ENCODE measurements at places on chromosomes 7 and 10.

- DNase-seq = no peak
Measured at GRCh38 chr10:2917926-2918325, 149.4 kb upstream of the PFKP start.

DNA sequence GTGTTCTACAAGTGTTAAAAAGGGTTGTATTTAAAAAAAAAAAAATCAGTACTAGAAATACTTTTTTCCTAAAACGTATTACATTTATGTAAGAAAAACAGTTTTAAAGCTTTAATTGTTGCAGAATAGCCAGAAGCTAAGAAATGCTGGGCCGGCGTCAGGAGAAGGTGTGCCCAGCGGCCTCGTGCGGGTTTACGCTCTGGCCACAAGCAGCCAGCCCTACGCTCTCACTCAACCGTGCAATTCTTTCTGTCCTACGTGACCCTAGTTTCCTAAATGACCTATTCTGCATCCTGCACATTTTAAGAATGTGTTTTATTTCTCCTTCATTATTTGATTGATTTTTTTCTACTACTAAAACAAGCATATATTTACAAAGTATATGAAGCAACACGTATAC lies 279.7 kb upstream of the KLF14 start:
- no peak for DNase-seq

DNA sequence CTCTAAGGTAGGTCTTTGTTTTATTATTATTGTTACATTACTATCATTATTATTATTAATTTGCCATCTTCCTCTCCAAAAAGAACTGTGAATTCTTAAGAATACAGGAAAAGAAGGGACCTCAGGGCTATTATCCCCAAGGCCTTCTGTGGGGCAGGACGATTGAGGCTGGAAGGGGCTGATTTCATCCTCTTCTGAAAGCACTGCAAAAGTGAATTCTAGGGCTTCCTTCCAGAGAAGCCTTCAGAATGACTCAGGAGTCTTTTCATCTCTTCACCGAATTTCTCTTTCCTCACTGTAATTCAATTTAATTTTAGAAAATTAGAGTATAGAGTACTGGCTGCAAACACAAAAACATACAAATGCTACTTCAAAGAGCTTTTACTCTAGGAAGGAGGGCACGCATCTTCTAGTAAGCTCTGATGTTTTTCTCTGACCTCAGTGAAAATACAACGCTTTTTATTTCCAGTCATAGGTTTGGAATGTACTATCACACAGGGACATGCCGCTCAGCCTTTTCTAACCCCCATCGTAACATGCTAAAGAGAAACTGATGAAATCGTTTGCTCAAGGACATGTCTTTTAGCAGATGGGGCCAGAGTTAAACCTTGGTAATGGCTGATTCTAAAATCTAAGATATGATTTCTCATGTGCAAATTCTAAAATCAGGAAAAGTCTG lies 280.2 kb upstream of the PITRM1 start:
- DNase-seq = no peak

DNA sequence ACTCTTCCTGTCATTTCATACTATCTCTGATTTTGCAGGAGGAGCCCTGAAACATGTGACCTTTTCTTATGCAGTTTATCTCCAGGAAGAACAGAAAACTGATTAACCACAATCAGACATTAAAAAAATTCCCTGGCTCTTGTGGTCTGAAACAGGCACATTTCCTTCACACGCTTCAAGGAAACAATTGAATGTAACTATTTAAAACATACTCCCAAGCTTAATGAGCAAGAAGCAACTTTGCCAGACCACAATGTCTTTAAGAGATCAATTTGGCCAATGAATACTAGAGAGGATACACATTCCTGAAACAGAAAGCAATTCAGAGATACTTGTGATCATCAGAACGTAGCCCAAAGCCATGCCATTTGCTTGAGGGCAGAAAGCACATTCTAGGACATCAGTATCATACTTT lies 65.8 kb downstream of the PIP4K2A start:
- DNase-seq = no peak

- peak; percentile 14 for DNase-seq
Measured at GRCh38 chr7:80098795-80099194, 35.8 kb upstream of the GNAI1 start.

DNA sequence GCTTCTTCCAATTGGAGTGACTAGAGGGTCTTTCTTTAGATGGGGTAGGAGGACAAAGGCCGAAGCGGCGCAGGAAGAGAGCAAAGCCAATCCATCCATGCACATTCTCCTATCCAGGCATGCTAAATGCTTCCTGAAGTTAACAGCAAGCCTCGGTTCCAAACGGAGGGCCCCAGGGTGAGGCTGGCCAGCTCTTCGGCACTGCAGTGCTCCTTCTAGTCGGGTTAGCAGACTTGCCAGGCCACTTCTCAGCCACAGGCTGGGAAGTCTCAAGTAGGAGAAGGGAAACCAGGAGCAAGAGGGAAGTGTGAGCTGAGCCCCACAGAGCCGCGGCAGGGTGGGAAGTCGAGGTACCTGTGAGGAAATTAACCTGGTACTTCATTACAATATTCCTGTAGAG lies 253.8 kb upstream of the INHBA start:
- no peak for DNase-seq

DNA sequence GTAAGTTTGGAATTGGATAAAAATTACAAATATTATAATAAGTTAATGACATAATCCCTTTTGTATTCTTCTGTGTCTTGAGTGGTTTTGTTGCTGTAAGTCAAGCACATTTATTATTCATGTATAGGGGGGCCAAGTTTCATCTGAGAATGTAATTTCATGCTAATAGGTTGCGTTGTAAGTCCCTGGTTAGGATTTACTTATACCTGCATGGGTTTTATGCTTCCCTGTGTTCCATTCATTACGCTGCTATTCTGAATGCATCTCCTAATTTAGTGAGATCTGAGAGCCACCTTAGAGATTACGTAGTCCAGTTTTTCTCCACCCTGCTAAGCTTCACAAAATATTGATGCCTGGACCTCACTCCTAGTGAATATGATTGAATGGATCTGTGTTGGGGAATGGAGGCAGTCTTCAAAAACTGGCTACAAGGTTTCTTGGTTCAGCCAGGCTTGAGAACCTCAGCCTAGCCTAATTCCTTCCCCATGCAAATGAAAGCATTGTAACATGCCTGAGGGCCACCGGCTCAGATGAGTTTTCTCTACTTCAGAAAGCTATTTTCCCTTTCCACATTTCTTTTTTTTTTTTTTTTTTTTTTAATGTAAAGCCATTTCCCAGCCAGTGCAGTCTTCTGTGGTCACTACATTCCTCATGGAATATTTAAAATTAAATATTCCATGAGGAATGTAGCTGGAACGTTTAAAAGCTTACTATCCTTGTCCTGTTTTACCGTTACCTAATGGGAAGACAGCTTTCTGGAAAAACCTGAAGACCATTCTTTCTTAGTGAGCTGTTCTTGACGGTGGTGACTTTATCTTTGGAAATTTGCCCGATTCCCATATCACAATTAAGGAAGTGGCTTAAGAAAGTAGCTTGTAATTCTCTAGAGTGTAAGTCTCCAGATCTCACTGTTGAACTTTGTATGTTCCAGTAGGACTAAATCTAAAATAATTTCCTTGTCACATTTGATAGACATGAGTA lies 16.0 kb downstream of the PAPSS2 start:
- no peak for DNase-seq

GRCh38 chr7:120738816-120739215 lies 119.1 kb downstream of the TSPAN12 start:
- DNase-seq = no peak

GRCh38 chr7:154873500-154874121 lies 129.3 kb downstream of the PAXIP1 start:
- no peak for DNase-seq

- no peak for DNase-seq
Measured at GRCh38 chr10:86752311-86752710, 4.1 kb upstream of the BMPR1A start.

- DNase-seq = no peak
Measured at GRCh38 chr10:79065091-79065551, 3.6 kb upstream of the ZMIZ1 start.

GRCh38 chr7:154372011-154372601 lies 319.9 kb downstream of the DPP6 start:
- peak; percentile 71 for DNase-seq

DNA sequence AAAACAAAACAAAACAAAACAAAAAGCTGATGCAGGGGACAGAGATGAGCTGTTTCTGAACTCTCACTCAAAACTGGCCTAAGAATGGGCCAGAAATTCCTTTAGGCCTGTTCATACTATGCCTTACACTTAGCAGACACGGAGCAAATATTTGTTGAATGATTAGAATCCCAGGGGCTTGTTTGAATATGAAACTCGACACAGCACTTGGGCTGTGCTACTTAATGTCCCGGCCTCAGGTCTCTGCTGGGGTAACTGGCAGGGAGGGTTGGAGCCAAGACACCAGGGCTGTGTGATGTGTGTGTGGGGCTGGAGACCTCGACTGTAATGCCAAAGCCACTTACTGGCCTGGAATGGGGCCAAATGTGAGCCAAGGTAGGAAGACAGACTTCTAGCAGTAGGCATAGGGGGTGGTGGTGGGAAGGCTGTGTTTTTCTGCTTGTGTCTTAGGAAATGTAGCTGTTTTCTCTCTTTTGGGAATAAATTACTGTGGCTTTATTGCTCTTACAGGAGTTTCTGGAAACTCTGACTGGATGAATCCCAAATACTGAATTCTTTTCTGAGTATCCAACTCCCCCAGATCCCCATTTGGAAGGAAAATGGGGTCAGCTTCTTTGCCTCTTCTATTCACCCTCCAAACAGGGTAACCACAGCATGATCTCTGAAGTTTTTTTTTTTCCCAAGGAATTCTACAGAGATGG lies 66.7 kb downstream of the EMX2 start:
- no peak for DNase-seq

DNA sequence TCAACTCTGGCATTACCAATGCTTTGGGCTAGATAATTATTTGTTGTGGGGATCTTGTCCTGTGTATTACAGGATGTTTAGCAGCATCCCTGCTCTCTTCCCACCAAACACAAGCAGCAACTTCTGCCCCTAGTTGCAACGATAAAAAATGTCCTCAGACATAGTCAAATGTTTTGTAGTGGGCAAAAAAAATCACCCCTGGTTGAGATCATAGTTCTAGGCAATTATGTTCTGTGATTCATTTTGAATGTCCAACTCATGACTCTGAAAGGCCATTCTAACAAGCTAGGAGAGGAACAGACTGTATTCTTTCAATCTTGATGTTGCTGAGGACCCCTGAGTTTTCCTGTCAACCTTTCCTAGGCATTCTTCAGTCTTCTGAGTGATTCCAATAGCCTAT lies 79.5 kb downstream of the RTKN2 start:
- no peak for DNase-seq

DNA sequence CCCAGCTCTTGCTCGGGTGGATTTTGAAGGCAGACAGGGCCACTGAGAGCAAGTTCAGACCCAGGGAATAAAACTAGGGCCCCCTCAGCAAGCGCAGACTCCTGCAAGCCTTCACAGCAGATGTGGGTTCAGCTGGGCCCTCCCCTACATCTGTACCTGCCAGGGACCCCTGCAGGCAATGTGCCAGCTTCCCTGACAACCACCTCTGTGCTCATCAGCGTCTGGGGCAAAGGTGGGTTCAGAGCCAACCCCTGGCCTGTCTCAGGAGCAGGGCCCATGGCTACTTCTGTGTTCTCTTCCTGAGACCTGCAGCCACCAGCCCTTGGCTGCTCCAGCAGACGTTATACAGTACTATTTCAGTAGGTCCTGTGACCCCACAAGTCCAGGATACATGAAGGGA lies 189.5 kb downstream of the DIP2C start:
- DNase-seq = no peak

- DNase-seq = no peak
Measured at GRCh38 chr7:148633761-148634160, 43.2 kb downstream of the C7orf33 start.

DNA sequence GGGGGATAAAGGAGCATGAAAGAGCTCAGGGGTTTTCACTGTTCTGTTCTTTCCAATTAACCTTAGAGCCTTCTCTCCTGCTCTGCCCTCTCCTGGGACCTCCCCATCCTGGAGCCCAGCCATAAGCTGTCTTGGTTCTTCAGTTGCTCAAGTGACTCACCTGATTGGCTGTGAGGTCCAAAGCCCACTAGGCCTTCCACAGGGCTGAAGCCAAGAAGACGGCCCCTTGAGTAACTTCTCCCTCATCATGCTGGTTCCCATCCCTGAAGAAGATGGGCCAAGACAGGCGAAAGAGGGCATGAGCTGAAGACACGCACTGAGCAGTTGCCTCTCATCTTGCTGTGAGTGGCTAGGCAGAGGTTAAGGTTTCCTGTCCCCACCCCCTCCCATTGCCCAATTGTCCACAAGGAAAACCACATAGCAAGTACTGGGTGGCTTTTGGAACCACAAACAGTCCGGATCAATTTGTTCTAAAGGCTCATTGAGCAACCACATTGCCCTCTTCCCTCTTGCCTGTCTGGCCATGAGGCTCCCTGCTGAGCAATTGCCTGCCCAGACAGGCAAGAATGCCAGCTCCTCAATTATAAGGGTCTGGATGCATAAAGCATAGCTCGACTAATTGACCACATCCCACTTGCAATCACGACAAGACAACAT lies 43.9 kb upstream of the GPAM start:
- DNase-seq = no peak

DNA sequence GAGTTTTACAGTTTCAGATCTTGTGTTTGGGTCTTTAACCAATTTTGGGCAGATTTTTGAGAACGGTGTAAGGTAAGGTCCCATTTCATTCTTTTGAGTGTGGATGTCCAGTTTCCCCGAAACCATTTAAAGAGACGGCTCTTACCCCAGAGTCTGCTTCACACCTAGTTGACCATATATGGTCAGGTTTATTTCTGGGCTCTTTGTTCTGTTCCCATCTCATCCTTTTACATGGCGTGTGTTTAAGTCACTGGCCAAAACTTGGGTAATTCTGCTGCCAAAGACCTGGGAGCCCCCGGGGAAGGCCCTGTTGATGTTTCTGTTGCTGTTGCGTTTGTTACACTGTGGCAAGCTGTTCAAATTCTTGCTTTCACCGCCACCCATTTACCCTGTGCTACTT lies 120.1 kb downstream of the PTPRN2 start:
- no peak for DNase-seq

GRCh38 chr10:51327432-51327831 lies 253.1 kb downstream of the PRKG1 start:
- no peak for DNase-seq

DNA sequence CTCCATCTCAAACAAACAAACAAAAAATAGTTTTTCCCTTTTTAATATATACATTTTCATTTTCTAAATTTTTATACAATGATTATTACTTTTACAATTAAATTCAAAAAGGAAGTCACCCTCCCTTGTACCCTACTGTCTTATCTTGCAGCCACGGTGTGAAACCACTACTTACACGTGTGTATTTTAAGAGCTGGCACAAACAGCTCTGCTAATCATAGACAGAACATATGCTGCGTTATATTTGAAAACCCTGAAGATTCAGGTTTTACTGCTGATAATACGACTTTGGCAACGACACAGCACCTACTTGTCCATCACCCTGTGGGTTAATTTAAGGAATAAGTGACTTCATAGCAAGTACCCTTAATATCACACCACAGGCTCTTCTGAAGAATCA lies 991 bp downstream of the ANKRD61 start:
- no peak for DNase-seq

DNA sequence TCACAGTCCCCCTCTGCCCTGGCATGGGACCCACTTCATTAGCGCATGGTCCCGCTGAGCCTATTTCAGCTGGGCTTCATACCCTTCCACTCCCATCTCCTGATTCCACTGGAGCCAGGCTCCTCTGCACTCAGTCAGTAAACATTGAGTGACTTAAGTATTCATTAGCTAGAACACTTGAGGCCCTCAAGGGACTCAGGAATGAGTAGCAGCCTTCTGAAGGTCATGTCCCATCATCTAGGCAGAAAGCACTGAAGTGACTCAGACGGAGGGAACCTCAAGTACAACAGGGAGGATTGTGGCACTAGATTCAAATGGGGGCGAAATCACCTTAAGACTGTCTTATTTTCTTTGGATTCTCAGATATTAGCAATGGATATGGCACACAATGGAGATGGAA lies 186.6 kb upstream of the INHBA start:
- DNase-seq = no peak

All from BE2C (cell line).